ENCODE measurements at places on chromosomes 5 and 9.

- DNase-seq = no peak
These were observed 11.5 kb downstream of the CCDC69 start for GRCh38 chr5:151212406-151212798.

GRCh38 chr9:22528485-22528884 is 81.9 kb downstream of the DMRTA1 start:
- no peak for DNase-seq

- peak; percentile 60 for DNase-seq
These were observed 149.8 kb upstream of the CDKN2B start for GRCh38 chr9:22158927-22159346.

DNA sequence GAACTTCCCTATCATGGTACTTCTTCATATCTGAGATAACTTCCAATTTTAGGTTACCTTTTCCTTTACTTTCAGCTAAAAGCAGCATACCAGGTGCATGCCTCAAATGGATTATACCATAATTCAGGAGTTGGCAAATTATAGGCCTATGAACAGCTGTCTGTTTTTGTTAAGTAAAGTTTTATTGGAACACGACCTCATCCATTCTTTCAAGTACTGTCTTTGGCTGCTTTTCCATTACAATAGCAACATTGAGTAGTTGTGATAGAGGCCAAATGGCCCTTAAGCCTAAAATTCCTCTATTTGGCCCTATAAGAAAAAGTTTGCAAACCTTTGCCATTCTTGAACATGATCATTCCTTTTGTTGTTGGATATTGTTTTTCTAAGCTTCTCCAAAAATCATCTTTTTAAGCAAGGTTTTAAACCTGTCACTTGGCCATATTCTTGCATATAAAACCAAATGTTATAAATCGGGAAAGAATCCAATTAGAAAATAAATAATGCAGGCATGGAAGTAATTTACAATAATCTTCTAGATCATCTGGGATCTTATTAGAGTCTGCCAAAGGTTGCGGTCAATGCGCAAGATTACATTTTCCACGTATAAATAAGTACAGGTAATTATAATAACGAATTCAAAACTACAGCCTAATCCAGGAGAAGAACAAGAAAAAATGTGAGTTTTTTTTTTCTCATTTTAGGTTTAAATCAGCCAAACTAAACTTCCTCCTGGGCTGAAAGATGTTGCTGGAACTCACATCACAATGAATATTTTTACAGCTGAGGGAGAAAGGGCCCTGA is 226.5 kb upstream of the ANKRD55 start:
- DNase-seq = no peak

- no peak for DNase-seq
These were observed 354.6 kb downstream of the ARRDC3 start for GRCh38 chr5:91028499-91028956.

- no peak for DNase-seq
These were observed 575.2 kb upstream of the ZNF462 start for GRCh38 chr9:106287731-106288130.

DNA sequence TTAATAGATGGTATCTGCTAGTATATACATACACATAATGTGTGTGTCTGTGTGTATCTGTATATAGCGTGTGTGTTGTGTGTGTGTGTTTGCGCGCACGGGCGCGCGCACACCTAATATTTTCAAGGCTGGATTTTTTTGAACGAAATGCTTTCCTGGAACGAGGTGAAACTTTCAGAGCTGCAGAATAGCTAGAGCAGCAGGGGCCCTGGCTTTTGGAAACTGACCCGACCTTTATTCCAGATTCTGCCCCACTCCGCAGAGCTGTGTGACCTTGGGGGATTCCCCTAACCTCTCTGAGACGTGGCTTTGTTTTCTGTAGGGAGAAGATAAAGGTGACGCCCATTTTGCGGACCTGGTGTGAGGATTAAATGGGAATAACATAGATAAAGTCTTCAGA is 757 bp downstream of the FXN start:
- peak; percentile 16 for DNase-seq

DNA sequence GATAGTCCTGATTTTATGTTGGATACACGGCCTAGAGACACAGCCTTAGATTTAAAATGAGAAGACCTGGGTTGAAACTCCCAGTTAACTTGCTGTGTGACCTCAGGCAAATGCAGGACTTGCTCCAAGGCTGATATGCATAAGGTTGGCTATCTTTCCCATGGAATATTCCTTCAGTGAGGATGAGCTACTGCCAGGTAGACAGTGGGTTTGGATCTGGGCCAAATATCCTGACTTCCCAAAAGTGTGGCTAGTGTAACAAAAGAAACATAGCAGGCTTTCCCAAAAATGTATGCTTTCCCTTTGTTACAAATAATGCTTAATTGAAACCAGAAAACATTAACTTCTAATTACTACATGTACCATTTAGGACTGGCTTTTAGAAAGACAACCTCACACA is 697 bp upstream of the XPA start:
- DNase-seq = no peak

GRCh38 chr9:6147846-6148245 is 67.8 kb upstream of the IL33 start:
- DNase-seq = no peak

- DNase-seq = peak; percentile 97
These were observed 7.3 kb downstream of the SRFBP1 start for GRCh38 chr5:121968910-121969607.

DNA sequence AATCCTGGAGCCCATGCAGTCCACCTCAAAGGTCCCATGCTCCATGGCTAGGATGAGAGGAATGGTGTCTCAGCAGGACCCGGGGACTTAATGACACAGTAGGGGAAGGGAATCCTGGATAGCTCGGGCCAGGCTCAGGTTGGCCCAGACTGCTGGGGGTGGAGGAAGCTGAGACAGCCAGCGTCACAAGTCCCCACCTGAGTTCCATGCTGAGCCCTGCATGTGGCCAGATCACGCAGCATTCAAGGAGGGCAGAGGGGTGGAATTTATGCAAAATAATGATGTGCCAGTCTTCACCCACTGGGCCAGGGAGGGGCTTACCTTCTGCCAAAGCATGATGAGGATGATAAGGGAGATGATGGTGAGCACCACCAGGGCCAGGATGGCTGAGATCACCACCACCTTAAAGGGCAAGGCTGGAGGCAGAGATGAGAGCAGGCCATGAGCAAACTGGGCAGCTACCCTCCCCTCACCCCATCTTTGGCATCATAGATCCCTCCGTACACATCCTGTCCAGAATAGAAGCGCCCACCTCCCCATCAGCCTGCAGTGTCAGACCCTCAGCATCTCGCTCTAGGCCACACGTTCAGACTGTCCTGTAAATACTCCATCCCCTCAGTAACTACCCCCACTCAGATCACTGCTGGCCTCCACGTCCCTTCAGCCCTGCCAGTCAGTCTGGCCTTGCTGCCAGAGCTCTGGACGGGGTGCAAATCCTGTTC is 29.3 kb downstream of the PDGFRB start:
- no peak for DNase-seq

GRCh38 chr5:16663840-16664239 is 47.0 kb upstream of the RETREG1 start:
- no peak for DNase-seq

- DNase-seq = no peak
These were observed 3.5 kb downstream of the RXFP3 start for GRCh38 chr5:33939556-33940262.

- DNase-seq = no peak
These were observed 77.1 kb downstream of the NTNG2 start for GRCh38 chr9:132238992-132239391.

- DNase-seq = no peak
These were observed 2.2 kb downstream of the BTNL3 start for GRCh38 chr5:180990882-180991242.

DNA sequence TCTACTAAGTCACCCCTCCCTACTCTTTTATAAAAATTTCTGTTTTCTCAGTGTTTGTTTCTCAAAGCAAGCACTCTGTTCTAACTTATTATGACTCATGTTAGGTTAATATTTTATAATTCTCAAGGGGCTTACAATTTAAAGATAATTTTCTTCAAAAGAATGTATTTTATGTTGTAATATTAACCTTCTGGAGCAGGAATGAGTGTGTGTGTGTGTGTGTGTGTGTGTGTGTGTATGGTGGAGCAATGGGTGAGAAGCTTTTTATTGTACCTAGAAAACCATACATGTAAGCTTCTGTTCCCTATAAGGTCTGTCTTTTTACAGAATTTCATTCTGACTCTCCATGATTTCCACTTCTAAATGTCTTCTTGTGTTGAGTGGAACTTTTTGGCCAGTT is 63.0 kb downstream of the PBX3 start:
- DNase-seq = no peak

- DNase-seq = no peak
These were observed 72.2 kb downstream of the C5orf15 start for GRCh38 chr5:133895979-133896845.

- DNase-seq = peak; percentile 55
These were observed 16.7 kb upstream of the COMMD10 start for GRCh38 chr5:116068028-116068632.

- DNase-seq = peak; percentile 52
These were observed 780 bp downstream of the RNU6ATAC start for GRCh38 chr9:134163371-134164196.

DNA sequence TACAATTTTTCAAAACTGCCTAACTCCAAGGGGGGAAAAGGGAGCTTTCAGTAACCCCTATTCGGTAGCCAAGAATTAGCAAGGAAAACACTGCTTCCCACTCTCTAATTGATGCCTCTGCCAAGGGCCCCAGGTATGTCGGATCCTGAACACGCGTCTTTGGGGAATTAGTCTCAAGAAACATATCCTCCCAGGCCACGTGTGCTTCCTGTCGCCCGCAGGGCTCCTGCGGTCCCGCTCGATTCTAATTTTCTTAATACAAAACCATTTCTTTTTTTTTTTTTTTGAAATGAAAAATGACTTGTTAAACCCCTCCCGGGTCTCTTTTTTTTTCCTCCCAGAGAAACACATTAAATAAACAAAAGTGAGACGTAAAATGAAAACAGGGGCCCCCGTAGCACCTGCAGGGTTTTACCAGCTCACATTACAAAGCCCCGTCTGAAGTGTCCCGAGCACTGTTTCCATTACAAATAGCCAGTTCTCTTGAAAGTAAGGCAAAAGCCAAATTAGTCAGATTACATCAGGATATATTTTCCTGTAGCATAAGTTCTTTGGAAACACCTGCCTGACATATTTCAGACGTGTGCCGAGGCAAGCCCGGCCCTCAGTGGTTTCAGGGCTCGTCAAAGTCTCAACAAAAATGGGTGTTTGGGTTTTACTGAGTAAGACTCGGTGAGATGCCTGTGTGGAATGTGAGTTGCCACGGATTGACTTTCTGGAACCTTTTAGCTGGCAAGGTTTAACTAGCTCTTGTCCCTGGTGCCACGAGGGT is 21.5 kb downstream of the SMIM23 start:
- no peak for DNase-seq

DNA sequence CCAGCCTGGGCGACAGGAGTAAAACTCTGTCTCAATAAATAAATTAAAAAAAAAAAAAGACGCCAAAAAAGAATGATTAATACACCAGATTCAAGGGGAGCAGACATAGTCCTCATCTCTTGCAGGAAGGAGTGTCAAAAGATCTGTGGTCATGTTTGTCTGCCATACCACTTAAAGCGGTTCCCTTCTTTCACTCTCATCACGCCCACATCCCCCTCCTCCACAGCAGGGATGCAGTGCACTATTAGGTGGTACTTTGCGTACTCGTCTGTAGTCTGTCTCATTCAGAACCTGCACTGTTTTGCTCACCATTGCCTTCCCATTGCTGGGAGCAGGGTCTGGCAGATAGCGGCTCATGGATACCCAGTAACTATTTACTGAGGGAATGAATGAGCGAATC is 11.2 kb downstream of the CDHR2 start:
- no peak for DNase-seq

GRCh38 chr9:99606296-99606695 is 215.4 kb upstream of the NR4A3 start:
- no peak for DNase-seq

DNA sequence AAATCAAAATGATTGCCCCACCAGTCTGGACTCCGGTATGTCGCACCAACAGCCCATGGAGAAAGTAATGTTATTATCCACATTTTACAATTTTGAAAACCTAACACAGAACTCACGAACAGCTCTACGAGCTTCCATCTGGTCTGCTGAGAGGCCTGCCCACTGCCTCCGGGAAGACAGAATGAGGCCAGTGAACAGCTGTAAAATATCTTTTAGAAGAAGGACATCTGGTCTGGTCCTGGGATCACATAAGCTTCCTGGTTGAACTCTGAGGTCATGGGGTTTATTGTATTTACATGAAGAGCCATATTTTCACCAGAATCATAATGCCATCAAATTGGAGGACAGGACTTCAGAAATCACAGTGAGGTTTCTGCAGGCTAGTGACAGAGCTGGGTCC is 89.0 kb downstream of the FRMD3 start:
- DNase-seq = no peak

GRCh38 chr5:173505634-173506033 is 110.8 kb downstream of the BOD1 start:
- DNase-seq = no peak

DNA sequence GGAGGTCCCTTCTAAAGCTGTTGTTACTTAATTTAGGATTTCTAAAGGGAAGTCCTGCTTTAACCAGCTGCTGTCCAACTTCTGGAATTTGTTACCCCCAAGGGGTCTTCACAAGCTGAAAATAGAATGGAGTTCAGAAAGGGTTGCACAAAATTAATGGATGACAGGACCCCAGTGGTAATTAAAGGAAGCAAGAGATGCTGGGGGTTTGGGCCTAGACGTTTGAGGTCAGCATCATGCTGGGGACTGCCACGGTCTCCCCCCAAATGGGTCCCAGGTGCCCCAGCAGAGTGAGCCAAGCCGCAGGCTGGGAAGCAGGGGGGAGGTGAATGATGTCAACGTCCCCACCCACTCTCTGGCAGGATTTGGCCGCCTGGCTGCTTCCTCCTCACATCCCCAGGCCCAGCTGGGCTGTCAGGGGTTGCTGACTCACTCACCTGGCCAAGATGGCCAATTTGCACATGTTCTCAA is 97.5 kb upstream of the ARAP3 start:
- no peak for DNase-seq

DNA sequence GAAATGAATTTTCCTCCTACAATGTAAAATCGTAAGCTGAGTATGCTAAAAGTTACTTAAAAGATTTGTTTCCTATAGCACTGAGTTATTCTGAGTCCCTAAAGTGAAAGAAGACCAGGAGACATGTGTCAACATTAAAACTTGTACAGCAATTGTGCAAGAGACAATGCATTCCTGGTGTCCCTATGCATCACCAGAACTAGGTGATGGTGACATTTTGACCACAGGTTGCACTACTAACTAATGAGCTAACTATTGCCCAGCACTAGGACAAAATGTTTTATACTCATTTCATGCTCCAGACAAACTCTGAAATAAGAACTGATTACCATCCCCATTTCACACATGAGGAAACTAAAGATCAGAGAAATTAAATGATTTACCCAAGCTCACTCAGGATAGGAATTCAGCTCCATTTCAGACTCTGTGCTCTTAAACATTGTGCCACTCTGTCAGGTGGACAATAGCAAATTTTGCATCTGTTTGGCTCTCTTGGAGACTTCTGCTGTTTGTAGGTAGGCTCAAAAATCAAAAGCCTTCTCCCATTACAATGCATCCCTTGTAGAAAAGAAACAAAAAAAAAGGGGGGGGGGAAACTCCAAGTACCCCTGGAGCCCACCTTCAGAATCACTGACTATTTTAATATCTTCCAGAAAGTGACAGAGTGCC is 269.2 kb downstream of the ACTL7B start:
- DNase-seq = no peak

Data from kidney capillary endothelial cell (primary cell).